COR-L47 (cell line): ENCODE measurements at places on chromosomes 5 and 9.

DNA sequence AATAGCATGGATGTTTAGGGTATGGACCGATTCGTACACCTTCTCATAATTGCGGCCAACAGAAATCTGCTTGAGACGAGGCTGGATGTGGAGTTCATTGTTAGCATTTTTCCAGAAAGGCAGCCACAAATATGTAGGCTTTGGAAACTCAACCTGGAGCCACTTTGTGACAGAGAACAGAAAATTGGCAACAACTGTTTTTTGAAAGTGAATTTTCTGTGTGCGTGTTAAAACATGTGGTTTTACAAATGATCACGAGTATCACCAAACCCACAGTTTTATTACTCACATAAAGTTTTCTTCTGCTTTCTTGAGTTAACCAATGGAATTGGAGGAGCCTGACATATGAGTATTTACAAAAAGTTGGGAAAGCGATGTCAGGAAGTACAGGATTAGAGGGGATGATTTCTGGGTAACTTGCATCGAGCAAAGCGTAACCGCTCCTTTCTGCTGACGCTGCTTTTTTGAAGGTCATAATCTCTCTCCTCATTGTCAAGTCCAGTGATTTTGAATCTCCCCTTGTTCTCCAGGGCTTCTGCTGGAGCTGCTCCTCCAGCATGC lies 138.5 kb upstream of the TAF11L2 start:
- DNase-seq: no peak

GRCh38 chr9:133844881-133845410 lies 106.8 kb upstream of the SARDH start:
- DNase-seq: no peak

GRCh38 chr9:73067074-73067473 lies 84.6 kb upstream of the ANXA1 start:
- no peak for DNase-seq

DNA sequence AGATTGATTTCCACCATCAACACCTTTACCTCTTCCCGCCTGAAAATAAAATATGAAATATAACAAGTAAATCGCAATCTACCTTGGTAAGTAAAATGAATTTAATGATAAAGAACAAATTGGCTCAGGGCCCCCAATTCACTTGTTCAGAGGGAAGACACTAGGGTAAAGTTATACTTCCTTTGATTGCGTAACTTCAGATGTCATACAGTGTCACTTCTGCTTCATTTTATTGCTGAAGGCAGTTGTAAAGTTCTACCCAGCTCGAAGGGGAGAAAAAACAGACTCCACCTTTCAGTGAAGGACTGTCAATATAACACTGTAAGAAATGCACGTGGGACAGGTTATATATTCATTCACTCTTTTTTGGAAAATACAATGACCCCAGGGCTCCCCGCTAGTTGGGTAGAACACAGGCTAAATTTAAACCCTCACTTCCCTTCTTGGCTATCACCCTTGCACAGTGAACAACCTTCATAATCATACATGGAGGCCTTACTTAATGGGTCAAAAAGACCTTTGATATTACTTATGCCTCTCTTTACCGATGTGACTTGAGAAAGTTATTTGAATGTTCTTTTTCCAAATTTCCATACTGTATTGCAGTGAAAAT lies 848.8 kb downstream of the MAT2B start:
- no peak for DNase-seq

GRCh38 chr9:134060546-134060945 lies 7.3 kb downstream of the BRD3 start:
- DNase-seq: no peak
